ENCODE measurements at places on chromosomes 2 and 18.

DNA sequence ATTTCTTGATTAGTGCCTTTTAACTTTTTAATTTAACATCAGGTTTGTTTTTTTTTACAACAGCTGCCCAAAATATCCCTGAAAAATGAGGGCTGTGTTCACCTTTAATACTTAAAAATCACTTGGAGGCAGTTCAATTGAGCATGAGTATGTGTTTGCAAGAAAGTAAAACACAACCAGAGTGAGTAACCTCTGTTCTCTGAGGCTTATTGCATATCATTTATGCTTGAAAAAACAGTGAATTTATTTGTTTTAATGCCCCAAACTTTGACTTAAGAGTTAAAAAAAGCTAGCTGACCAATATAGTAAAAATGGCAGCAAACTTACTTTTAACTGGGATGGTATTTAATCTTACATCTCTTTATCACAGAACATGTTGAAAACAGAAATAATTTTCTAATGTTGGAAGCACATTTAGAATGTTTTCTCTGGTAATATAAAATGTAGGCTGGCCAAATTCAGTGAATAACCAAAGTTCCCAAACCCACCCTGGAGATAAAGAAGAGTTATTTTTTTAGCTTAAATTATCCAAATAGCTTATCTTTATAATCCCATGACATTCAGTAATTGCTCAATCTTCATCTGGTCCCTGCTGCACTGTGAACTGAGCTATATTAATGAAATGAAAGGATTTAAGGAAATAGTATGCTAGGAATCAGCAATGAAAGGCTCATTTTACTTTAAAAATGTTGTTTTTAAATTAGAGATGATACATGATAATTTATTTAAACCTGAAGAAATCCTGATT lies 24.8 kb upstream of the EFEMP1 start:
- DNase-seq, result no peak

- DNase-seq, result peak; percentile 94
These were observed 22.1 kb upstream of the TCF7L1 start for GRCh38 chr2:85110991-85111560.

DNA sequence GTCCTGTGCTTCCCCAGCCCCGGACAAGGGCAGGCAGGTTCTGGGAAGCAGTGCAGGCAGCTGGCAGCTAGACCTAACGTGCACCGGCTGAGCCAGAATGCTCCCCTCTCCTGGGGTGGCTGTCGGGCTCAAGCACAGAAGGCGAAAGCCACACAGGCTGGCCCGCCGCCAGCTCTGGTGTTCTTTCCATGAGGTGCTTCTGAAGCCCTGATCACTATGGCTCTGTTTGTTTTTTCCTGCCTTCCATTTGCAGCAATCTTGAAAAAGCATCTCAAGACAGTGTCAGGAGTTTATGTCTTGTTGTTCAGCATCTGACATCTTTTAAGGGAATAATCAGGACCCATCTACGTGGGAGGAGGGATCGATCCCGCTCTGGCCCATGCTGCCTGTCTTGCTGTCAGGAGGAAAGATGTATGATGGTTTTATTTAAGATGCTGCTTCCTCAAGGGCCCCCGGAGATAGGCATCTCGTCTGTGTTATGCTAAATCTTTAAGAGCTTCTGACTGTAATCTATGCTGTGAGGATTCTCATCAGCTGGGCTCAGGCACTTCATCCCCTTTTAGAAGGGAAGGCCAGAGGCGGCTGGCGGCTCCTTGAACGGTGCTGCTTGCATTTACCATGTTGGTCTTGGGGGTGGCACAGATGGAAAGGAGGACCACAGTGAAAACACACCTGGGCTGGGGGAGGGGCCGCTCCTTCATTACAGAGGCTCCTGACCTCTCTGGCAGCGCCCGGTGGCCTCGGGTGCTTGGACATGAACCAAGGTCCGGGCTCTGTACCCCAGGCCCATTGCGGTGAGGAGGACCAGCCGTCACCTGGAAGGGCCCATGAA lies 118.5 kb upstream of the HDAC4 start:
- no peak for DNase-seq

DNA sequence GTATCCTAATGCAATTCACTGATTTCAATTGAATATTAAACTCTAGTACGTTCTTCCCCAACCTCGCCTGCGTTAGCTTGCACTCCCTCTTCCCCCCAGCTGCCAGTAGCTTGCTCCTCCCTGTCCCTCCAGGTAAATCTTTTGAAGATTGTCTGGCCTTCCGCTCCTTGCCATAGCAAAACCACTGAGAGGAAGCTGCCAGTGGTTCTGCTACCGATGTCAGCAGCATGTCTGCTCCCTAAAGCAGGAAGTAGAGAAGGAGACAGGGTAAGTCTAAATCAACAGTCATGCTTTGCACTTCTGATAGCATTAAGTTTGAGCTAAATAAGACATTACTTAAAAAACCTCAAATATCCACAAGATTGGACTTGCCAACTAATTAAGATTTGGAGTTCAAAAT lies 89.1 kb downstream of the SCN2A start:
- DNase-seq, result peak; percentile 2

DNA sequence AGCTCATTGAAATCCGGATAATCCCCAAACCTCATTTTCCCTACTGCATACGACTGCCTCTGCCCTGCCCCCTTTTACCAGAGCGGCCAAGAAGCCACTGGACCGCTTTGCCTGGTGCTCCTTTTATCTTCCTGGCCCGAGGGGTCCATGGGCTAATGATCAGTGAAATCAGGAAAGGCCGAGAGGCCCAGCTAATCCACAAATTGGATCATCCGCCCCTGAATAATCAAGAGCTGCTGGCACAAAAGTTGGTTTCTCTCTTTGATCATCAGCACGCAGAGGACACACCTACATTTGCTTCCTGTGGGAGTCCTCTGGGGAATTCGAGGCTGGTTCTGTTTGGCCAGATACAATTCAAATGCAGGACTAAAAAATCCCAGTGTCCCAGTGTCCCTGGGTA lies 144.5 kb downstream of the INSIG2 start:
- no peak for DNase-seq

GRCh38 chr2:27025861-27026851 lies 6.6 kb upstream of the TMEM214 start:
- DNase-seq, result no peak

All from A172 (cell line).